ENCODE measurements at places on chromosomes 7 and 10.

GRCh38 chr7:42231043-42231787 lies 5.8 kb downstream of the GLI3 start:
- DNase-seq: no peak

- no peak for DNase-seq
Observed at GRCh38 chr7:149669121-149669818, 104.1 kb downstream of the ZNF467 start.

DNA sequence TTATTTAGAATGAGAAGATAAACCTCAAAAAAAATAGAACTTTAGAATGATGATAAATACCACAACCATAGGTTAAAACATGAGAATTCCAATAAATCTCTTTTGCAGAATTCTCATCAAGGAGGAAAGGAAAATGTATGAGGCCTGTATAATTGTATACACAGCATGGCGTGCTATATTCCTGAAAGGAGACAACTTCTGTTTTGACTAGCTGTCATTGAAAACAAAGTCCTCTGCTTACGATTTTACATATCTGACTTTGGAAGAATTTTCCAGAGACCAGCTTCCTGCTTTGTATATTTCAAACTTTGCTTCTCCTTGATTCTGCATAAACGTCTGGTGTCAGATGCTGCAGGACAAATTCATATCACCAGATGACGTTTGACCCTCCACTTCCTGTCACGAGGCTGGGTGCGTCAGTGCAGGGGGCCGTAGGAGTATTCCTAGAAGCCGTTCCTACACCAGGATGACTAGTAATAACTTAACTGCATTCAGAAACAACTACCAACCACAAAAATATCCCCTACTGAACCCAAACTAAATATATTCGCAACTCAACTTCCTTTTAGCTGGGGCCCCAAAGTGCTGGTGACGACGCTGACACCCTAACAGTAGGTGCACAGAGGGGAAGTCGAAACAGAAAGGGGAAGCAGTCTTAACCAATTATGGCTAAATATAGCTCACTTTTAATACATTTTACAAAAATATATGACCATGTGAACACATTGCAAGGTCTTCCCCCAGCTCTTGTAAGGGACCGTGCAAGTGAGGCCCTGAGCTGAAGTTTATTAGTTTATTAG lies 178.6 kb upstream of the INHBA start:
- DNase-seq: no peak

DNA sequence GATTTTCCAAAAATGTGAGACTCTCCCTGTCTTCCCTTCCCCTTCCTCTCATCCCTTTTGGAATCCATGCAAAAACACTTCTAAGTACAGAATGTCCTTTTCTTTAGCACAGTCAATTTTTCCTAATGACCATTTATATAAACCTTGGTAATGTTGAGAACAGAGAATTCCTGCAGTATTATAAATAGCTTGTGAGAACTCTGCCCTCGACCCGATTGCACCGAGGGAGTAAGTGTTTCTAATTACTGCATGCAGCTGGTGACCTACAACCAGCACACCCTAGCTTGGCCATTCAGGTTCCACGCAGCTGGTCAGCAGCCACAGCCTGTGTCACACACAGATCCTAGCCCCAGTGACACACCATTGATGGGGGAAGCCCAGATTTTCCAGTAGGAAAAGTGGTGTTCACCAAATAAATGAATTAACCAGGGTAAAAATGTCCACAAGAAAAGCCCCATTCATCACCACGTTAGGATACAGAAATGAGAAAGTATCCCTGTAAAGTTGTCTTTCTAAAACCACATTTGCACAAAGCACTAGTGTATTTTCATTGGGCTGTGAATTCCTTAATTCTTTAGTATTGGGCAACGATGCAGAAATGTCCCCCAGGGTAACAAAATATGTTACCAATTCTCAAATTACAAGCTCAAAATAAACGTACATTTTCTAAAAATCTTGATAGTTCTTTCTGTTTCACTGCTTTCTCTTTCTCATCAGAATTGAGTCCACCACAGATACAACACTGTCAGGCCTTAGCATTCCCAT lies 499.0 kb upstream of the KLF6 start:
- no peak for DNase-seq

DNA sequence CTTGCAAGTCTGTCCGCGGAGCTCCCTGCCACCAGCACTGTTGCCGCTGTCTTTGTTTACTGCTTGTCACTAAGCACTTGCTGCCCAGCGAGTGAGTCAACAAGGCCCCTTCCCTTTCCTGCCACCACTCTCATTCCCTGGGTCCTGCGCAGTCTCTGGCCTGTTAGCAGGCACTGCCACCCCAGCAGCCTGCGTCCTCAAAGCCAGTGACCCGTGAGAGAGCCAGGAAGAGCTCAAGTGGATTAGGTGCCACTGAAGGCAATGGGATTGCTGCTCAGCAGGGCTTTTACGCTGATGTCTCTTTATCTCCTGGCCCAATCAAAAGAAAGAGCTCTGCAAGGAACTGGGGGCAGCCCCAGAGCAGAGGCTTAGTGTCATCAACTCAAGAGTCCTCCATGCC lies at the start of gene FRMPD2:
Gene FRMPD2, minus strand, starts transcription at position 61 of the 400 bp plus-strand sequence. CDS start 129 bp downstream, outside the sequence.
- peak; percentile 70 for DNase-seq

DNA sequence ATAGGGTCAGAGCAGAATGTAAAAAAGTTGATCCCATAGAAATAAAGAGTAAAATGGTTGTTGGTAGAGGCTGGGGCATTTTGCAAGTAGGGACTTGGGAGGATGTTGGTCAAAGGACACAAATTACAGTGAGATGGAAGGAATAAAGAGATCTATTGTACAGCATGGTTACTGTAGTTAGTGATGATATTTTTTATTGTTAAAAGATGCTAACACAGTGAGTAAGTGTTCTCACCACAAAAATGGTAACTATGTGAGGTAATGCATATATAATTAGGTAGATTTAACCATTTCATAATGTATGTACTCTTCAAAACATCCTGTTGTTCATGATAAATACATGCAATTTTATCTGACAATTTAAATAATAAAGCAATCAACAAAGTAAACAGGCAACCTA lies 280.7 kb upstream of the MAGI2 start:
- no peak for DNase-seq

- no peak for DNase-seq
Observed at GRCh38 chr7:150406312-150406566, 27.1 kb downstream of the ZNF775 start.

DNA sequence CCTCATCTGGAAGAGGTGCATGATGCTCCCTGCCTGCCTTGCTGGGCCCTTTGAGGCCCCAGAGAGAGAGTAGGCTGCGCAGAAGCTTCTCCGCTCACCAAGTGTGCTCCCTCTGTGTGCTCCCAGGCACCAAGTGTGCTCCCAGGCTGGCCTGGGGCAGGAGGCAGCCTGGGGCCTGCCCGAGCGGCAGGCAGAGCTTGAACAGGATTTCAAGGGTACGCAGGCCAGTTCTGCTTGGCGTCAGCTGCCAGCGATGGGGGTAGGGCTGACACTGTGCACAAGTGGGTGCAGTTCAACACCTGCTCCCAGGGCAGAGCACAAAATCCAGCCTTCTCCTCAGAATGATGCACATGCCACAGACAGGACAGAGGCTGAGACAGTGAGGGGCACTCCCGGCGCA lies 119.7 kb downstream of the FAM53B start:
- DNase-seq: no peak
